Smooth muscle cell of the coronary artery (primary cell): ENCODE measurements at places on chromosomes 16 and 17. TPM values are rescaled to one million over a fixed set of nuclear protein-coding genes. Genes with fewer than 3 reads are reported as not detected.

The DERL2 gene
- 17.9 and 23.2 TPM in 2 replicates for total RNA-seq

The TEX14 gene
- 0.08 TPM in 1 of 2 replicates, not detected in the other for total RNA-seq

The CACNA1H gene
- total RNA-seq: 0.45 and 2.2 TPM in 2 replicates

The KRTAP4-4 gene
- total RNA-seq: not detected in 2 replicates

The CLUH gene
- total RNA-seq: 28.0 and 46.0 TPM in 2 replicates
